Stimulated activated CD4-positive, alpha-beta T cell treated with anti-CD3 and anti-CD28 coated beads, Interleukin-2, amount 100 ng/mL, for 4 hours (primary cell): ENCODE measurements at places on chromosomes 7 and 10.

DNA sequence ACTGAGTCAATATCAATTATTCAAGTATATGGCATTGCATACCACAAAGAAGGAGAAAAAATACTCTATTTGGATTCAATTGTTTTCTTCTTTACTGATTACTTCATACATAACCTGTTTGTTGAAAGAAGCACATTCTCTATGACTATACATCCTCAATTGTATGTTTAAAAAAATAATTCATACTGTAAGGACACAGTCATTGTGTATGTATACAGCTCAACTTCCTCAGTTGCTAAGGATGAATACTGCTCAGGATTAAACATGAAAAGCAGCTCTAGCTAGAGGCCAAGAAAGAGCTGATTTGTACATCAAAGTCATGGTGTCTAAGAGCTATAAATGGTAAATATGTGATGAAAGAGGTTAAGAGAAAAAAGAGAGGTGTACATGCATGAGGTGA lies 15.8 kb upstream of the BPGM start:
- no peak for DNase-seq

DNA sequence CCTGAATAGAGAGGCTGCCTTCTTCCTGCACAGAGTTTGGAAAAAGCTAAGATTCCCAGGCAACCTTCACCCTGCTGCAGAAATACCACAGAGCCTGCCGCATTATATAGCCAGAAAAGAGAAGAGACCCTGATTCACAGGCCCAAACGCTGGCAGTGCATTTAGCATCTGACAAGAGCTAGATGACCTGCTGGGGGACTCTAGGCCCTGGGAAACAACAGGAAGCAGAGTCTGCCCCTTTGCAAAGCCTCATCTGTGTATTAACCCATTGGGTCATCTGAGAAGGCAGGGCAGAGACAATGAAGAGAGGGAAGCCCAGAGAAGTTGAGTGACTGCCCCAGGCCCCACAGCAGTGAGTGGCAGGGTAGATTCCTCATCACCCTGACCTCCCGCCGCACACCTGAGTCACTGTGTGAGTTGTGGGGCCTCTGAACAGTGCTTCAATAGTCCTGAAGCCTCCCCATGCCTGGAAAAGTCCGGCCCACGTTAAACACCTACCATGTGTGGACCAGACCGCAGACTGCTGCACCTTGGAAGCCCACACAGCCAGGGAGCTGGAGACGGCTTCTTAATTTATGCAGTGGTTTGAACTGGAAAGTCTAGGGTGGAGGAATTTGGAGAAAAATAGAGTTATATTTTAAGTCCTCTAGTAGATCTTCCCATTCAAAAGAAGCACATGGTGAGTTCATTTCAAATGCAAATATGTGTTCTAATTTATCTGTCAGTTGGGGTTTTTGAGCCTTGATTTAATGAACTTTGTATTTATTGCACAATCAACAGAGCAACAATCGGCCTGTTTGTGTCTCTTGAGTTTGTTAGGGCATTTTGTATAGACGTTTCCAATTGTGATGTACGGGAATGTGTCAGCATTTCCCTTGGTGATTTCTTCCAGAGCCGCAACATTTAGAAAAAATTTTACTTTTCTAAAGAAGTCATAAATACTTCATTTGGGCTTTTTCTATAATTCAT lies 80.4 kb upstream of the GPR26 start:
- DNase-seq, result no peak

DNA sequence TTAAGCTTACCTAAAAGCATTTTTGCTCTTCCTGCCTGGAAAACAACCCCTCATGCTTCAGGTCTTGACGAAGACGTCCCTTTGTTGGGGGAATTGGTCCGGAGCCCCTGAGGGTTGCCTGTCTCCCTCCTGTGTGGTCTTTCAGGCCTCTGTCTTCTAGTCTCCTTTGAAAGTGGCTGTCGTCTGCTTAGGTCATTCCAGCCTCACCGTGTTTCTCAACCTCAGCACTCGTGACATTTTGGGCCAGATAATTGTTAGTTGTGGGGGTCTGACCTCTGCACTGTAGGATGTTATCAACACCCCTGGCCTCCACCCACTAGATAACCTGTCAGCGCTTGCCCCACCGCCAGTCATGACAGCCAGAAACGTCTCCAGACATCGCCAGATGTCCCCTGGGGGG lies 219.1 kb downstream of the TCF7L2 start:
- no peak for DNase-seq

DNA sequence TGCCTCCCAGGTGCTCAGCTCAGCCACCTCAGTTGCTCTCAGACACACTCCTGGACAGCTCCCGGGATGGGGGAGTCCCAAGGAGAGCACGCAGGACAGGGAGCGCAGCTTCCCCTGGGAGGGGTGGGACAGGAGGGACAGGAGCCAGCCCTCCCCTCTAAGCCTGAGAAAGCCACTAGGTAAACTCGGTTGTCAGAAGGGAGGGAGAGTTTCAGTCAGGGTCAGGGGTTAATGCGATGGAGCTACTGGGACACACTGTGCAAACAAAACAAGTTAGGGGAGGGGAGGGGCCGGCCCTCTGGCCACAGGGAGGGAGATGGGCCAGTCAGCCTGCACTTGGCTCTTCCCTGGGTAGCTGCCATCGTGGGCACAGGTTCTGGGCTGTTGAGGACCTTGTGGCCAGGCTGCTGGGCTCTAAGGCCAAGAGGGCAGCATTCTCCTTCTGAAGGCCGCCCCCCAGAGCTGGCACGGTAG lies 31.1 kb downstream of the KAZALD1 start:
- DNase-seq, result no peak

GRCh38 chr10:1141261-1141660 lies 85.1 kb downstream of the WDR37 start:
- no peak for DNase-seq

- DNase-seq, result no peak
These were observed 176.6 kb downstream of the PIP4K2A start for GRCh38 chr10:22537810-22538209.
